ENCODE measurements at places on chromosomes 16 and 17.
A peak's percentile ranks its signal among the peaks of the same experiment; 100 is the strongest.

DNA sequence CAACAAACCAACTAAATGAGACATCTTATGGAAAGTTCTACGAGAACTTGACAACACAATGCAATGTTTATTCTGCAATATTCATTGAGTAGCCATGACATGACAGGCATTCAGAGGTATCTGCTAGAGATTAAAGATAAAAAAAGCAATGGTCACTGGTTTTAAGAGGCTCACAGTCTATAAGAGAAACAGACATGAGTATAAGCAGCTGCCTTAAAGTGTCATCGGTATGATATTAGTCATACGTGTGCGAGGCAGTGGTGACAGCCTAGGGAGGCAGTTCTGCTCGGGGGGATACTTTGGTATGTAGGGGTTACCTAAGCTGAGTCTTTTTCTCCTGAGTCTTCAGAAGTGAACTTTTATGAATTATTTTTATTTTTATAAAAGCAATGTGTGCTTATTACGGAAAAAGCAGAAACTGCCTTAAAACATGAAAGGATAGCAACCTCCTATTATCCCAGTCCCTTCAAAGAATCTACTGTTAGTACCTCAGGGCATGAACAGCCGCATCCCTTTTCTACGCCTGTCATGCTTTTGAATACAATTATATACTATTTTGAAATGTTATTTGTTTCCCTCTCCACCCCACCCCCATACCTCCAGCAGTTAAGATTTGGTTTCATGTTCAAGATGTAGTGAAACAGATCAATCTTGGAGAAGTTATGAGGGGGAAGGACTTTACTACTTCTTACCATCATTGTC, 7.7 kb downstream of the ST6GALNAC1 start:
- no peak for DNase-seq
- H3K27ac ChIP-seq: no peak overlapping the region
- no peak overlapping the region for H3K4me3 ChIP-seq
- no peaks in the 10 kb centered on the region for H3K4me1 ChIP-seq
- no peaks in the 10 kb centered on the region for H3K27me3 ChIP-seq

DNA sequence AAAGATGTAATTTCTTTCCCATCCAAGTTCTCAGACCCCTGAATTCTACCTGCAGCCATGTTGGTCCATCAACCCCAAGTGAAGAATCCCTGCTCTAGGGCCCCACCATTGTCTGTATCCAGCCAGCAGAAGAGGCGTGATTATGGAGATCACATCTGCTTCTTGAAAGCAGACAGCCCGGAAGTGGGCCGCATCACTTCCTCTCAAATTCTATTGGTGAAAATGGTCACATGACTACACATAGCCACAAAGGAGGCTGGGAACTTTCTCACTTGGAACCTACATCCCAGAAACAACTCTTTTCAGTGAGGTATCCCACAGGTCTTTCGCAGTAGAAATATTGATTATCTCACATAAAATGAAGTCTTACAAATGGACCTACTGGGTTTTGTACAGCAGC, 40.1 kb downstream of the IL4R start:
- DNase-seq: no peak
- no peak overlapping the region for H3K4me3 ChIP-seq
- no peak overlapping the region for H3K27ac ChIP-seq
- H3K4me1 ChIP-seq: no peaks in the 10 kb centered on the region
- H3K27me3 ChIP-seq: no peaks in the 10 kb centered on the region

- no peaks in the 10 kb centered on the region for H3K4me1 ChIP-seq
- no peak overlapping the region for H3K4me3 ChIP-seq
- no peak overlapping the region for H3K27ac ChIP-seq
- no peaks in the 10 kb centered on the region for H3K36me3 ChIP-seq
- no peaks in the 10 kb centered on the region for H3K27me3 ChIP-seq
- DNase-seq: no peak
These were observed 13.7 kb upstream of the TMEM132E start for GRCh38 chr17:34565713-34566112.

GRCh38 chr17:28707339-28707720, 4.4 kb downstream of the PROCA1 start:
- H3K4me3 ChIP-seq: no peak overlapping the region
- peaks cover 2% of the 10 kb centered on the region for H3K4me1 ChIP-seq
- peaks cover 14% of the 10 kb centered on the region for H3K36me3 ChIP-seq
- no peak overlapping the region for H3K27ac ChIP-seq

GRCh38 chr16:74117798-74118197, 178.8 kb upstream of the PSMD7 start:
- H3K27ac ChIP-seq: no peak overlapping the region
- H3K36me3 ChIP-seq: no peaks in the 10 kb centered on the region
- H3K27me3 ChIP-seq: no peaks in the 10 kb centered on the region
- DNase-seq: no peak
- H3K4me3 ChIP-seq: no peak overlapping the region

DNA sequence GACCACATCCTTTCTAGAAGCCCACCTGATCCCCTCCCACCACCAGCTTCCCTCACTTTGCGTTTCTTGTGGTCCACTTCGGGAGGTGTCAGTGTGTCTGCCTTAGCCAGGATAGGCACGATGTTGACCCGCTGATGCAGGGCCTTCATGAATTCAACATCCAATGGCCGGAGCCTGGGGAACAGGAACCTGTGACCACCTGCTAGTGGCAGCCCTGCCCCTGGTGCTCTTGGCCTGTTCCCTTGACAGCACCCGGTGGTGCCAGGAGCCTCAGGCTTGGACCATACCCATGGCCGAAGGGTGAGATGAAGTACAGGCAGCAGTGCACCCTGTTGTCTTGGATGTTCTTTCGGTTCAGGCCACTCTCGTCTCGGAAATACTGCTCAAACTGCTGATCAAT, 7.2 kb upstream of the MTMR4 start:
- DNase-seq: no peak
- H3K27ac ChIP-seq: no peak overlapping the region
- no peak overlapping the region for H3K4me3 ChIP-seq
- no peaks in the 10 kb centered on the region for H3K36me3 ChIP-seq
- no peaks in the 10 kb centered on the region for H3K27me3 ChIP-seq

- 0 out of 2 replicates have a peak, but pooled peaks cover 3% of the 10 kb centered on the region for H3K4me1 ChIP-seq
- no peak for DNase-seq
- no peak overlapping the region for H3K27ac ChIP-seq
- H3K36me3 ChIP-seq: no peaks in the 10 kb centered on the region
- no peak overlapping the region for H3K4me3 ChIP-seq
These were observed 32.9 kb downstream of the CFAP20 start for GRCh38 chr16:58096249-58096648.

DNA sequence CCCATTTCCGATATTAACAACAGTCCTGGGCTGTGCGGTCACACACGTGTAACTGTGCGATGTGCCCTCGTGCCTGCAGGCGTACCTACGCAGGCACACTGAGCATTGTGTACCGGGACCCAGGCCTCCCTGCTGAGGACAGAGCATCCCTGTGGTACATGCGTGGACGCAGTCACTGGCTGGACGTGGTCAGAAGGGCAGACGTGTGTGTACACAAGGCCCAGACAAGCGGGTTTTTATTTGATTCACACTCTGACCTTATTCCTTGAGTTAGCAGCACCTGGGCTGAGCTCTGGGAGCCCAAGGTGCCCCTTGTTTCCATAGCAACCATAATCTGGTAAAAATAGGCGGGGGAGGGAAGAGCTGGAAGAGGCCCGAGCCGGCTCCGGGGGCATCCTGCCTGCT, 19.5 kb downstream of the RAP1GAP2 start:
- no peak for DNase-seq
- no peaks in the 10 kb centered on the region for H3K36me3 ChIP-seq
- no peaks in the 10 kb centered on the region for H3K27me3 ChIP-seq
- 0 out of 2 replicates have a peak, but pooled peaks cover 1% of the 10 kb centered on the region for H3K4me1 ChIP-seq
- H3K27ac ChIP-seq: no peak overlapping the region

DNA sequence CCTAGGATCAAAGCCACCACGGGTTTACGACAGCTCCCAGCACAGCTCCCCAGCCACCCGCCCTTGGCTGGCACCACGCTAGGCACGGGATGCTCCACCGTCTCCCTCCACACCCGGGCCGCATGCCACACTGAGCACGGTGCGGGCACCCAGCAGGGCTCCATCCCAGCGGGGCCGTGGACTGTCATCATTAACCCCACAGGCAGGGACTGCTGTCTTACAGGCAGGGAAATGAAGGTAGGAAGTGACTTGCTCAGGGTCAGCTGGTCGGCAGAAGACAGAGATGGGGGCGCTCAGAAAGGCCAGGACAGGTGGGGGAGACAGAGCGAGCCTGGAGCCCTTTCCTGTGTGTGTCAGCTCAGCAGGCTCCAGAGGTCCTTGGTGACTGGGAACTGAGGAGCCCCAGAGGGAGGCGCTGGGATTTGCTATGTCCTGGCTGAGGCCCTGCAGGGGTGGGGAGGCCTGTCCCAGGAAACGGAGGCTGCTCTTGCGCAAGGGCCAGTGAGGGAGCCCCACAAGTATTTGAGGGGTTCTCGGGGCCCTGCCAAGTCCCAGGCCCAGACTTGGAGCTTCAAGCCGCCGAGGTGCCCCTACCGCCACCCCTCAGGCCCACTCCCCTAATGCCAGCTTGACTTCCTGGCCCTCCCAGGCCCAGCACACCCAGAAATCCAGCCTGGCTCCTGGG, 3.2 kb downstream of the UBALD1 start:
- peaks cover 12% of the 10 kb centered on the region for H3K4me1 ChIP-seq
- no peak overlapping the region for H3K27ac ChIP-seq
- DNase-seq: no peak
- H3K4me3 ChIP-seq: no peak overlapping the region

GRCh38 chr16:27698266-27698665, 148.3 kb downstream of the KATNIP start:
- H3K36me3 ChIP-seq: no peaks in the 10 kb centered on the region
- peak; percentile 67 for DNase-seq
- no peak overlapping the region for H3K4me3 ChIP-seq
- H3K27me3 ChIP-seq: no peaks in the 10 kb centered on the region
- no peak overlapping the region for H3K27ac ChIP-seq

GRCh38 chr17:79065105-79065670, 9.4 kb upstream of the ENGASE start:
- no peaks in the 10 kb centered on the region for H3K4me1 ChIP-seq
- H3K27ac ChIP-seq: no peak overlapping the region
- no peaks in the 10 kb centered on the region for H3K36me3 ChIP-seq
- no peak for DNase-seq
- no peak overlapping the region for H3K4me3 ChIP-seq

DNA sequence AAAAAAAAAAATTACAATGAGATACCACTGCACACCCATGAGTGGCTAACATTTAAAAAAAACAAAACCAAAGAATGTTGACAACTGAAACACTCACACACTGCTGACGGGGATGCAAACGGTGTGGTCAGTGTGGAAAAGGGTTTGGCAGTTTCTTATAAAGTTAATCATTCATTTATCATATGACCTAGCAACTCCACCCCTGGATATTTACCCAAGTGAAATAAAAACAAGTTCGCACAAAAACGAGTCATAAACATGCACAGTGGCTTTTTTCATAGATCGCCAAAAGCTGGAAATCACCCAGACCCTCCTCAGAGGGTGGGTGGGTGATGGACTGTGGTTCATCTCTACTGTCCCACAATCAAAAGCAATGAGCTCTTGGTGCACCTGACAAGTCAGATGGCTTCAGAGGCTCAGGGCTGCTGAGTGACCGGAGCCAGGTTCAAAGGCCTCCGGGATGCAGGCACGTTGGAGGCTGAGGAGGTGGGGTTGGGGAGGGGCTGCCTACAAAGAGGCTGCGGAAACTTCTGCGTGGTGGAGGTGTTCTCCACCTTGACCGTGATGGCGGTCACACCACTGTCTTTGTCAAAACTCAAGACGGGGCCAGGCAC, 14.2 kb downstream of the RAB40B start:
- H3K27me3 ChIP-seq: no peaks in the 10 kb centered on the region
- no peaks in the 10 kb centered on the region for H3K36me3 ChIP-seq
- H3K4me3 ChIP-seq: no peak overlapping the region
- 0 out of 2 replicates have a peak, but pooled peaks cover 2% of the 10 kb centered on the region for H3K4me1 ChIP-seq

DNA sequence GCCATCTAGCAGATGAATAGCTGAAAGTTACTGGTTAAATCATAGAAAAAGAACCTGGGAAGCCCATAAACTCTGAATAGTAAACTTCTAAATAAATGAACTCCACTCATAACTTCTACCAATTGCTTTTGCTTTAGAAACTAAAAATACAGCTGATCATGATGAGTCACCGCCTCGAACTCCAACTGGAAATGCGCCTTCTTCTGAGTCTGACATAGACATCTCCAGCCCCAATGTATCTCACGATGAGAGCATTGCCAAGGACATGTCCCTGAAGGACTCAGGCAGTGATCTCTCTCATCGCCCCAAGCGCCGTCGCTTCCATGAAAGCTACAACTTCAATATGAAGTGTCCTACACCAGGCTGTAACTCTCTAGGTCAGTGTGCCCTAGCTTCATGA, 9.7 kb downstream of the KAT7 start:
- no peak overlapping the region for H3K4me3 ChIP-seq
- H3K27ac ChIP-seq: no peak overlapping the region
- H3K36me3 ChIP-seq: peaks cover 16% of the 10 kb centered on the region
- DNase-seq: no peak

DNA sequence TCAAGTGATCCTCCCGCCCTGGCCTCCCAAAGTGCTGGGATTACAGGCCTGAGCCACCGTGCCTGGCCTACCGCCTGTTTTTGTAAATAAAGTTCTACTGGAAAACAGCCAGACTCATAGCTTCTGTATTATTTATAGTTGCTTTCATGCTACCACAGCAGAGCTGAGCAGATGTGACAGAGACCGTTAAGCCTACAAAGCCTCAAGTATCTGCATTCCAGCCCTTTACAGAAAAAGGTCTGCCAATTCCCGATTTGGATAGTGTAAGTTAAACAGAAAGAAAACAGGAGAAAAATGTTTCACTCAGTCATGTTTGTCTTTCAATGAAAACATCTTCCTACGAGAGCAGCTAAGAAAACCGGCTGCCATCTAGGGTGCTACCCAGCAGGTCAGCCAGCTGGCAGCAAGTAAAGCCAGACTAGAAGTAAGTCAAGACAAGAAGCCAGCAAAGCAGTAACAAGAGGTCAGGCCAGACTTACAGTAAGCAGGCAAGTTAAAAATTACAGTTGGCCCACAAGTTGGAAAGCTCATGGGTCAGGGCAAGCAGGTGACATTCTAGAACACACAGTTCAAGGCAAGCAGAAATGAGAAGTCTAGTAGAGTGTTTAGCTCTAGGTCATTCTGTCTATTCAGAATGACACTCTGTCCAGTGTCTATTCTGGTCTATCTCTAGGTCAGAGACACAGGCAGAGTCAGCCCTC, 17.7 kb downstream of the NCBP3 start:
- no peak overlapping the region for H3K27ac ChIP-seq
- peaks cover 10% of the 10 kb centered on the region for H3K36me3 ChIP-seq
- no peak for DNase-seq
- no peak overlapping the region for H3K4me3 ChIP-seq
- H3K27me3 ChIP-seq: no peaks in the 10 kb centered on the region
- H3K4me1 ChIP-seq: no peaks in the 10 kb centered on the region

GRCh38 chr16:75909746-75910145, 183.5 kb upstream of the CPHXL start:
- H3K4me1 ChIP-seq: no peaks in the 10 kb centered on the region
- H3K27me3 ChIP-seq: no peaks in the 10 kb centered on the region
- no peak overlapping the region for H3K27ac ChIP-seq
- no peak overlapping the region for H3K4me3 ChIP-seq

GRCh38 chr16:82248012-82248656, 78.1 kb upstream of the MPHOSPH6 start:
- H3K4me1 ChIP-seq: no peaks in the 10 kb centered on the region
- no peak for DNase-seq
- H3K27ac ChIP-seq: no peak overlapping the region
- no peak overlapping the region for H3K4me3 ChIP-seq
- H3K36me3 ChIP-seq: no peaks in the 10 kb centered on the region
